ENCODE measurements at places on chromosomes 6 and 20.

DNA sequence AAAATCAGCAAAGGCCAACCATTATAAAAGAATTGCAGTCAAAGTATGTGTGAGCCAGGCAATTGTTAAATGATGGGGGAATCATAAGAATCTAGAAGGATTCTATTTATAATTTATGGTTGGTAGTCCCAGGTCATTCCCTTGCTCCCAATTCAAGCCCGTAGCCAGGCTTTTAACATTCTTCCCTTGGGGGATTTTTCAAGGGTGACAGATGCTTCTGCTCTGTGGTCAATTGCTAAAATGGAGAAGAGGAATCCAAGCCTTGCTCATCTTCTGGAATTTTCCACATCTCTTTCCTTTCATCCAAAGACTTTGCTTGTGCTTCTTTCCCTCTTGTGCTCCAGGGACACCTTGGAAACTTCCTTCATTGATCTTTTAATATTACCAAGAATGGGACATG is 18.0 kb upstream of the BCAS1 start:
- no peak for DNase-seq

DNA sequence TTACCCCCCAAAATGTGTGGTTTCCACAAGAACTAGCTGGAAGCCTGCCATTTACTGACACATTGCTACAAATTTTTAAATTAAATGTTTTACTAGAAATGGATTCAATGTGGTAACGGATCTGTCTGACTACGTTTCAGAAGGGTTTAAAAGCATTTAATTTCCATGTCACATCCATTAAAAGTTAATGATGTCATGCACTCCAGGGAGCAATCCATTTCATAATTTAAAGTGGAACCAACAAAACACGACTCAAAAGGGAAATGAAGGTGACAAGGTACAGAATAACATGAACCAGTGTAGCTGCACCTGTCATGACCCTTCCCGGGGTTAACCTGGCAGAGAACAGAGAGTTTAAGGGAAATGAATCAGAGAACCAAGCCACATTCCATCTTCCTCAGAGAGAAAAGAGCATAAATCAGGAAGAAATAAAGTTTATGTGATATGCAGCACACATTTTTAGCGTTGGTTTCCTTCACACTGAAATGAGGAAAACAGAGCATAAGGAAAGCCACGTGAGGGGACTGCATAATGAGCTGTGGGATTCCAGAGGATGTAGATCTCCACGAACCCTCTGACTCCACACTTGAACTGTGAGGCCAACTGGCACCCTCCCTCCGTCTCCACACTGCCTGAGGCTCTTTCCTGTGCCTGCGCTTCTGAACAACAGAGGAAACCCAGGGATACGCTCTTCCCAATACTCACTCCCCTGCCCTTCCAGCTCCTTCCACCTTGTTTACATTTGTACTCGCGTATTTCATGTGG is 170.3 kb upstream of the AHI1 start:
- peak; percentile 70 for DNase-seq

- no peak for DNase-seq
Observed at GRCh38 chr6:156889986-156890385, 112.8 kb downstream of the ARID1B start.

DNA sequence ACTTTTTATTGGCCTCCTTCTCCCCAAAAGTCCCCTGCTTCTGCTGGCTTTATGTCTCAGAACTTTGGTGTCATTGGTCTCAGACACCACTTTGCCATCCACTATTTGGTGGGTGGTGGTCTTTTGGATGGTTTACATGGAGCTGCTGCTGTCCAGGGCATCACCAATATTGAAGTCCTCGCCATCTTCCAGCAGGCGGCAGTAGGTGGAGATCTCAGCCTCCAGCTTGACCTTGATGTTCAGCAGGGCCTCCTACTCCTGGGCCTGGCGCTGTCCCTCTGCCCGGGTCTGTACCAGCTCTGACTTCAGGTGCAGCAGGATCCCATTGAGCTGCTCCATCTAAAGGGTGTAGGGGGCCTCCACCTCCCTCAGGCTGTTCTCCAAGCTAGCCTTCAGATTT is 148.4 kb upstream of the FOXA2 start:
- no peak for DNase-seq

DNA sequence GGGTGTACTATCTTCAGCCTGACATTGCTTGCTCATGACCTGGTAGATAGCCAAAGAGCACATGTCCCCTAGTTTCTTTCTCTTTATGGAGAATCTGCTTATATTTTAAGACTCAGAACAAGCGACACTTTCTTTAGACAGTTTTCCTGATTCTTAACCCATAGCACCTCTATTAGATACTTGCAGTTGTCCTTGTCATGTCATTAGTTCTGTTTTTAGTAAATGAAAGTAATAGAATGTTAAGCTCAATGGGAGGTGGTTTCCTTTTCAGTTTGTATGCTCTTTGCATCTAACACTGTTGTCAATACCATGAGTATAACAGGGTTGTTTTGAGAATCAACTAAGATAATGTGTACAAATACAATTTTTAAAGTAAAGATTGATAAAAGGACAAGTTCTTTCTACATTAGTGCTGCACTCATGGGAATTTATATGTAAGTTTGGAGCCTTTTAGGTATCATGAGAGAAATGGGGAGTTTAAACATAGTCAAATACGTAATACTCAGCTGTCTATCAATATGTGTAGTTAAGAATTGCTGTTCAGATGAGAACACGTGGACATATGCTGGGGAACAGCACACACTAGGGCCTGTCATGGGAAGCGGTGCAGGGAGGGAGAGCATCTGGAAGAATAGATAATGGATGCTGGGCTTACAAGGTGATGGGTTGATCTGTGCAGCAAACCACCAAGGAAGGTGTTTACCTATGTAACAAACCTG is 124.3 kb downstream of the GRM1 start:
- DNase-seq, result no peak

- DNase-seq, result no peak
Observed at GRCh38 chr6:16898640-16899396, 137.6 kb upstream of the ATXN1 start.

DNA sequence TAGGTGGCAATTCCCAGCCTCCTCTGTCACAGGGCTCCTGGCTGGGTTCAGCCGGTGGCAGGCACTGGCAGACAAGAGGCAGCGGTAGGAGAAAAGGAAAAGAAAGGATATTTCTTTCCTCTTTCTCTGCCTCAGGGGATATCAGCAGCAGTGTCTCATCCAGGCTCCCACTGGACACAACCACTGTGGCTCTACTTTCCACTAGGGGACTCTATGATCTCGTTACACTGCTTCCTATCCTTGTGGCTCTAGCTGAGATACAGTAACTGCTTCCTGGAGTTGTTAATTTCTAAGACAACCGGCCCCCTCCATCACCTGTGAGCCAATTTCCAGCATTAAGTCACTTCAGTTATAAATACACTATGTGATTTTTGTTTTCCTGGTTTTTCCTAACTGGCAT is 102.0 kb upstream of the LRFN2 start:
- DNase-seq, result no peak

- DNase-seq, result no peak
Observed at GRCh38 chr6:111979633-111980032, 74.3 kb upstream of the CCN6 start.

DNA sequence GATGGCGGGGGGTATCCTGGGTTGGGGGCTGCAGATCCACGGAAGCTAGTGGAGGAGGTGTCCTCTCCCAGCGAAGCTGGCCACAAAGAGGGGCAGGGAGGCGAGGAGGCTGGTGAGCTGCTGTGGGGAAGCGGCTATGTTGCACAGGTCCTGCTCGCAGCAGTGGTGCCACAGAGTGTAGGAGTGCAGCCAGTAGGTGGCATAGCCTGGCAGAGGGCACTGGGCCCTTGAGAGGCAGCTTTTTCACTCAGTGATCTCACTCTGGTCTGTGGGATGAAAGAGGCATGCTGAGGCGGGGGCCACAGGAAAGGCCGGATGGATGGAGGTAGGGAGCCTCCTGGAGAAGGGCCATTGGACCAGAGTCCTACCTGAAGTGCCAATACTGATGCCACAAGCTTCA is 2.9 kb upstream of the LY6G6D start:
- DNase-seq, result no peak

GRCh38 chr6:22447249-22448196 is 121.8 kb upstream of the HDGFL1 start:
- peak; percentile 80 for DNase-seq

- no peak for DNase-seq
Observed at GRCh38 chr6:28980137-28980851, 24.8 kb downstream of the ZNF311 start.

- DNase-seq, result no peak
Observed at GRCh38 chr6:131549811-131550210, 23.2 kb upstream of the ARG1 start.

DNA sequence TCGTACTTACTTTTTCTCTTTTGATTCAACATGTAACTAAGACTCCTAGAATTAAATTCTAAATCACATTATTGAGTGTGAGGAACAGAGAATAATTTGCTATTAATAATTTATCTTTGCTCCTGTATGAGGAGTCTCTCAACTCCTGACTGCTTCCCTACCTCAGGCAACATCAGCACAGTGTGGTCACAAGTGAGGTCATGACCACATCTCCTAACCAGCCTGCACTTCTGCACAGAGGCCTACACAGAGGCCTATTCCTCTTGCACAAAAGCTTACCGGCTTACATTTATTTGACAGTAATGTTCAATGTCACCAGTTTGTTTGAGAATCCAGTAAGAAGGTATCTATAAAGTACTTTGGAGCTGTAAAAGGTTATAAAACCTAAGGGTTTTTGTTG is 637.4 kb upstream of the MARCKS start:
- DNase-seq, result no peak

DNA sequence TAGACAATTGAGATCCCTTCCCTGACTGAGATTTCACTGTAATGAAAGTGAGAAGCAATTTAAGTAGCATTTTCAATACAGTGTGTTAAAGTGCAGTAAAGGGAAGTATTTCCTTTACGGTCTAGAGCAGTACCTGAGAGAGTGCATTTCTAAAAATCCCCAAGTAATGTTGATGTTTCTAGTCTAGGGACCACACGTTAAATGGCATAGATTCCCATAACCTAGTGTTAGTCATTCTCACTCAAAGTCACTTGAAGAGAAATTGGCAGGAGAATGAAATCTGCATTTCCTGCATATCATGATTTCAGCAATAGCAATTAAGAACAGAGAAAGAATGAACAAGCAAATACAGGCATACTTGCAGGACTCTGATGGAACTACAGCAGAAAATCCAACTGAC is 67.9 kb downstream of the CGA start:
- no peak for DNase-seq

DNA sequence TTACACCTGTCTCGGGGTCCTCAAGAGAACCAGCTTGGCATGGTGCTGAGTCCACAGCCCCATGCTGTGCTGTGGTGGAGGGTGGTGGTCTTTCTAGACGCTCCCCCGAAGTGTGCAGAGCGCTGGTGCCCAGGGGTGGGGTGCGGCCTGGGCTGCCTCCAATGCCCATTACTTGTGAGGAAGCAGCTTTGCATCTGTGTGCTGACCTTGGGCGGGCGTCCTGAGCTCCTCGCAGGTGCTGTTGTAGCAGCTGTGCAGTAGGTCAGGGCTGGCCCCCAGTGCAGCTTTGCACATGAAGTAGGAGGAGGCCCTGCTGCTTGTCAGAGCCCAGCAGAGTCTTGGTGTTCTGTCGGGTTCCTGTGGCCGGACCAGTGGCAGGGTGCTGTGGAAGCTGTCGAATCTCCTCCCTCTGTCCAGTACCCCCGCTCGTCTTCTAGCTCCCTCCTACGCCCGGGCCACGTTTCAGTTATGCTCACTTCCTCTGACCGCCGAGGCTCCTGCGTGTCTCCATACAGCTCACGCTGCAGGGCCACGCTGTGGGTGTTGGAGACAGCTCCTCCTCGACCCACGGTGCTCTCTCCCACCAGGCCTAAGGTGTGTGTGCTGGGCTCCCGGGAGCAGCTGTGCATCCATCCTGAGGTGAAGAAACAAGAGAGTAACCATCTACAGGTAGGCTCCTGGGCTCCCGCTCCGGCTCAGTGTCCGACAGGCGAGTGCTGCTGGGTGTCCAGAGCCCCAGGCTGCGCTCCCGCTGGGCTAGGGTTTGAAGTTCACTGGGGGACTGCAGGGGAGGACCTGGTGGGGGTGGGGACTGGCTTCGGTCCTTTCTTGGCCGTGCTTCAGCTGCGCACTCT is 4.1 kb downstream of the RTEL1 start:
- DNase-seq, result no peak

DNA sequence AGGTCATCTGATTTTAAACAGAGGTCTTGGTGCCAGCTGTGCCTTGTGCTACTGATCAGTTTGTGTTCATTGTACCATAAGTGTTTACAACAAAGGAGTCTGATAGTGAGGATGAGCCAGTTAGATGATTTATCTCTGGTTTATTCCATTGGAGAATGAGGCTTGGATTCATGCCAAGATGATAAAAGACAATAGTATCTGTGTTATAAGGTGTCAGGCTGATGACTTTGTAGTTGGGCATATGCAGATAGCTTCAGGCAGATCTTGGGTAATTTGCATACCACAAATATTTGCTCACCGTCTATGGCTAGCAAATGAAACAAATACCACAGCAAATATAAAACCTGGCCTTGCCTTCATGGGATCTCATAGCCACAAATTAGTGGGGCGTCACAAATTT is 43.3 kb upstream of the PHACTR2 start:
- no peak for DNase-seq
